ENCODE measurements at places on chromosomes 13 and 19. TPM values are rescaled to one million over a fixed set of nuclear protein-coding genes. Genes with fewer than 3 reads are reported as not detected.

Gene KIR3DL2
- 0.94 TPM for total RNA-seq

Gene TINCR
- 0.84 TPM for total RNA-seq

Gene NAPSA
- 6.9 TPM for total RNA-seq

Gene PPM1N
- 6.9 TPM for total RNA-seq

Gene GPI
- 96.5 TPM for total RNA-seq

DNA sequence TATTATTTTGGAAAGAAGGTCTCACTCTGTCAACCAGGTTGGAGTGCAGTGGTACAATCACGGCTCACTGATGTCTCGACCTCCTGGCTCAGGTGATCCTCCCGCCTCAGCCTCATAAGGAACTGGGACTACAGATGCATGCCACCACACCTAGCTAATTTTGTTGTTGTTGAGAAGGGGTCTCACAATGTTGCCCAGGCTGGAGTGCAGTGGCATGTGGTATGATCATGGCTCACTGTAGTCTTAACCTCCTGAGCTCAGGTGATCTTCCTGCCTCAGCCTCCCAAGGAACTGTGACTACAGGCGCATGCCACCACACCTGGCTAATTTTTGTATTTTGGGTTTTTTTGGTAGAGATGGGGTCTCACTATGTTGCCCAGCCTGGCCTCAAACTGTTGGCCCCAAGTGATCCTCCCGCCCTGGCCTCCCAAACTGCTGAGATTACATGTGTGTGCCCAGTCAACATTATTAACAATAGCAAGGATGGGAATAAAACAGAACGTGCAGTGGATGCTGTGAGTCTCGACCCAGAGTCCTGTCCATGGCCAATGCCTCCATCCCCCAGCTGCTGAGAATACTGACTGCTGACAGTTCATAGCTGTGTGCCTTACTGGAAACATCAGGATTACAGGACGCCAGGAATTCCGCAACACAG, 5.4 kb upstream of the MBD3L3 start:
- no peak for DNase-seq

DNA sequence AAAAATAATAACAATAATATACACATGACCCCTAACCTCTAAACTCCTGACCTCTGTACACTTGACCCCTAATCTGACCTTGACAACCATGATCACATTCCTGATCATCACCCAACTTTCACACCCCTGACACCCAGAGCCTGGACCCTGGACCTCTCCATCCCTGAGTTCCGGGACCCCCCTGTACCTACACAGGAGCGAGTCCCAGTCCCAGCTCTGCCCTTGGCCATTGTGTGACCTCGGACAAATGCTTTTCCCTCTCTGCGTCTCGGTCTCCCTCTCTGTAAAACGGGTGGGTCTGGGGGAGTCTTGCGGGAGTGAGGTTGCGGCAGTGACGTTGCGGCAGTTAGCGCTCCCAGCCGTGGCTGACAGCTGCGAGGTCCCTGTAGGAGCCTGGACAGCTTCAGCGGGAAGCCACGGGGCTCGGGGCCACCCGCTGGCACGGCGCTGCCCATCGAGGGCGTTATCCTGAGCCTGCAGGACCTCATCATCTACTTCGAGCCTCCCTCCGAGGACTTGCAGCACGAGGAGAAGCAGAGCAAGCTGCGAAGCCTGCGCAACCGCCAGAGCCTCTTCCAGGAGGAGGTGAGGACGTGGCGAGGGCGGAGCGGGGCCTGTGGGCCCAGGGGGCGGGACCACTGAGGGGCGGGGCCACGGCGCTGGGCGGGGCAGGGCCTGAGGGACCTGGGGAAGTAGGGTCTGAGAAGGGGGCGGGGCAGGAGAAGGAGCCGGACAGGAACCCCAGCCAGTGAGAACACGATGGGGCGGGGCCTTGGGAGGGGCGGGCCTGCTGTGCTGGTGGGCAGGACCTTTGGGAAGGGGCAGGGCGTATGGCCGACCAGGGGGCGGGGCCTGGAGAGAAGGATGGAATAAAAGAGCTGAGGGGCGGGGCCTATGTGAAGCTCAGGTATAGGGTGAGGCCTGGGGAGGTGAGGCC, 19.2 kb downstream of the RYR1 start:
- DNase-seq = no peak

- DNase-seq = no peak
These were observed 78.0 kb downstream of the RAB20 start for GRCh38 chr13:110483386-110483968.

- no peak for DNase-seq
These were observed 6.6 kb downstream of the SIRT2 start for GRCh38 chr19:38892841-38893240.

- DNase-seq = no peak
These were observed 43.8 kb downstream of the ESD start for GRCh38 chr13:46753137-46753536.

GRCh38 chr13:45705918-45706317, 3.8 kb downstream of the CBY2 start:
- no peak for DNase-seq

GRCh38 chr13:113113846-113114271, 8.3 kb downstream of the F7 start:
- no peak for DNase-seq

DNA sequence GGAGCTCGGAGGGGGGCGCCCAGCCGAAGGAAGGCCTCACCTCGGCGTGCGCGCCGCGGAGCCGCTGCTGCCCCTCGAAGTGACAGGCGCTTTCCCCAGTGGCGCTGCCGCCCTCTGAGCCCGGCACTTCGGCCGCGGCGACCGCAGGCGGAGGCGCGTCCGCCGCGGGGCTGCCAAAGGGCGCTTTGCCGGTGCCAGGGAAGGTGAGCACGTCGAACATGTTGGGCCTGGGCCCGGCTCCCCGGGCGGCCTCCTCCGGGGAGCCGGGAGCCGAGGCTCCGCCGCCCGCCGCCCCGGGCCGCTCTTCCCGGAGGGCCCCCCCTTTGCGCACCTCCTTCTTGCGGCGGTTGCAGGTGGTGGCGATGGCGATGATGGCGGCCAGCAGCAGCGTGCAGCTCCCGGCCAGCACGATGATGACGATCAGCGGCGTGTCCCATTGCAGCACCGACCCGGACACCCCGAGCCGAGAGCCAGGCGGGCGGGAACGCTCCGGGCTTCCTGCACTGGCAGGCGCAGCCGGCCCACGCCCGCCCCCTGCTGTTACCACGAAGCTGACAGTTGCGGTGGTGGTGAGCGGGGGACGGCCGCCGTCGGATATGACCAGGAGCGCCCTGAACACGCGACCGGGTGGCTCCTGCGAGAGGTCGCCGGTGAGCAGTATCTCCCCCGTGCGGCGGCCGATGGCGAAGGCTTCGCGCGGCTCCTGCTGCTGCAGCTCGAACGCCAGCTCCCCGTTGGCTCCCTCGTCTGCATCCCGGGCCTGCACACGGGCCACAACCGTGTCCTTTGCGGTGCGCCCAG, 2.5 kb downstream of the PCDH8 start:
- DNase-seq = no peak

DNA sequence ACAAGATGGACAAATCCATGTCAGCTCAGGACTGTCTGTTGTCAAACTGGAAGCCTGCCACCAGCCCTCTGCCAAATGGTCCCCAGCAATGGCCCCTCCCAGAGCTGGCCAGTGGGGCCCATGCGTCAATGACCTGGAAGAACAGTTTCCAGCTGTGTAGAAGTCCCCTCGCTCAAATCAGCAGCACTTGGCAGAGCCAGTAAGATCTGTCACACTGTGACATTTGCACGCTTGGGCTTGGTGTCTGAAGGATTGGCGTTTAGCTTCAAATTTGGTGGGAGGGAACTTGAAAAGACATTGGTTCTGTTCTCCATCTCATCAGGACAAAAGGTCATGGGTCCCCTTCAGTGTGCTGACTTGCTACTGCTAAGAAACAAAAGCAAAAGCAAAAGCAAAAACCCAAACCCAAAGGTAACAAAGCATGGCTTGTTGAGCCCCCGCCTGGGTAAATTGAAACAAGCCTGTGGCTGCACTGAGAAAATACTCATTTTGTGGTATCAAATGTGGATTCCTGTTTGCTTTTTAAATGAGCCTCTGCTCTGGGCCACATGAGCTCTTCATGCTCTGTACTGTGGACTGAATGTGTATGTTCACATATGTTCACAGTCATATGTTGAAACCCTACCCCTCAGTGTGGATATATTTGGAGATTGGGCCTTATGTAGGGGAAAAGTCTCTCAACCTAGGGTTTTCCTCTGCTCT, 253.6 kb upstream of the MAB21L1 start:
- DNase-seq = no peak

- peak; percentile 55 for DNase-seq
These were observed 6.7 kb downstream of the NAPSA start for GRCh38 chr19:50358483-50359327.

GRCh38 chr19:49536921-49537462, 9.2 kb downstream of the RCN3 start:
- DNase-seq = no peak

DNA sequence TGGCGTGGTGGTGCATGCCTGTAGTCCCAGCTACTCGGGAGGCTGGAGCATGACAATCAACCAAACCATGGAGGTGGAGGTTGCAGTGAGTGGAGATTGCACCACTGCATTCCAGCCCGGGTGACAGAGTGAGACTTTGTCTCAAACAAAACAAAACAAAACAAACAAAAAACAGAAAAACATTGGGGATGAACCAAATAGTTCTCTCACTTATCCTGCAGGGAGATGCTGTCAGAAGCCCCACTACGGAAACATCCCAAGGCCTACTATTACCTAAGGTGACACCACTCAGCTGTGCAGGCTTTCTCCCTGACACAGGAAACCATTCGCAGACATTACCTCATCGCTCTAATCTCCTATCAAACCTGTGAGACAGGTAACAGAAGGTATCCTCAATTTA, 113.5 kb downstream of the FOXO1 start:
- no peak for DNase-seq

- no peak for DNase-seq
These were observed 159.9 kb upstream of the STARD13 start for GRCh38 chr13:33445476-33445875.

- DNase-seq = peak; percentile 40
These were observed 21.8 kb upstream of the NAXD start for GRCh38 chr13:110593430-110594130.

GRCh38 chr13:114151031-114151430, 18.6 kb upstream of the RASA3 start:
- DNase-seq = no peak

DNA sequence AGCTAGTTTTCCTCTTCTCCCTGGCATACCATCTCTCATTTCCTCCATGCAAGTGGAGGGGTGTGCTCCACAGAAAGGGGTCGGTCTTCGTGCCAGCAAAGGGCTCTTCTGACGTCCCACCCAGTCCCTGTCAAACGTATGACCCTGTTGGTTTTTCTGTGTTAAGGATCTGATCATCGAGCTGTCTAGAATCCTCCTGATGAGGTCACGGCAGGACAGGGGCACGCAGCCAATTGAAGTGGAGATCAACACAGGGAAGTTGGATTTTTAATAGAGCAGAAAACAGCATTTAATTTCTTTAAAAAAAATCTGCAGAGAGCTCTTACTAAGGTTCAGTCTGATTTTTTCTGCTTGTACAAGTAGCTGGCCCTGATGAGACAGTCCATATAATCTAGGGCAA, 339.4 kb downstream of the TEX29 start:
- no peak for DNase-seq

DNA sequence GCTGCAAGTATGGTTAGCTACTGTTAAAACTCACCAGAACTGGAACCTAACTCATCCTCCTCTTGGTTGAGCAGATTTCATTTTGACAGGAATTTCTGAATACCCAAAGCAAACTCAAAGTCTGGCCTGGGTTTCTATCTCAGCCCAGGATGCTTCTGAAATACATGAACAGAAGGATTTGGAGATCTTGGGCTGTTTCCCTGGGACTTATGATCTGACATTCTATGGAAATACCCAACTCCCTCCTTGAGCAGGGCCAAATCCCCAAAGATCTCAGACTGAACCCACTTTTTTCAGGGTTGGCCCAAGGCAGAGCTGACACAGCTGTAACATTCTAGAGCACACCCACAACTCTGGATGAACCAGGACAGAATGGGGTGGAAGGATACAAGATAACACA, 1.1 kb upstream of the ITM2B start:
- no peak for DNase-seq

DNA sequence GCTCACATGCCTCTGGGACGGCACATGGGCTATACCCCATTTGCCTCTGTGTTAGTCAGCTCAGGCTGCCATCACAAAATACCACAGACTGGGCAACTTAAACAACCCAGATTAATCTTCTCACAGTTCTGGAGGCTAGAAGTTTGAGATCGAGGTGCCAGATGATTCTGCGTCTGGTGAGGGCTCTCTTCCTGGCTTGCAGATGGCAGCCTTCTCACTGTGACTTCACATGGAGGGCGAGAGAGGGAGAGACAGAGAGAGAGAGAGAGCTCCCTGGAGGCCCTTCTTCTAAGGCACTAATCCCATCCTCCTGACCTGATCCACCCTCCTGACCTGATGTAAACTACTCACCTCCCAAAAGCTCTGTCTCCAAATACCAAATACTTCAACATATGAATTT, 55.0 kb downstream of the GPR12 start:
- DNase-seq = no peak

DNA sequence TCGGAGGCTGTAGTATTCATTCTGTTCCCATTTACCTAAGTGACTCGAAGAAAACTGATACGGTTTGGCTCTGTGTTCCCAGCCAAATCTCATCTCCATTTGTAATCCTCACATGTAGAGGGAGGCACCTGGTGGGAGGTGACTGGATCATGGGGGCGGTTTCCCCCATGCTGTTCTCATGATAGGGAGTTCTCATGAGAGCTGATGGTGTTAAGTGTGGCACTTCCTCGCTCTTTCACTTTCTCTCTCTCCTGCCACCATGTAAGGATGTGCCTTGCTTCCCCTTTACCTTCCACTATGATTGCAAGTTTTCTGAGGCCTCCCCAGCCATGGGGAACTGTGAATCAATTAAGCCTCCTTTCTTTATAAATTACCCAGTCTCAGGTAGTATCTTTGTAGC, 23.5 kb downstream of the SLAIN1 start:
- no peak for DNase-seq

All from naive thymus-derived CD4-positive, alpha-beta T cell (primary cell).